HCT116 (cell line): ENCODE measurements at places on chromosomes 2 and 18. TPM values are rescaled to one million over a fixed set of nuclear protein-coding genes. Genes with fewer than 3 reads are reported as not detected.

GRCh38 chr2:5410991-5411700 is 281.0 kb upstream of the SOX11 start:
- DNase-seq, result no peak

GRCh38 chr2:72291059-72291458 is 143.4 kb upstream of the CYP26B1 start:
- DNase-seq, result no peak

- no peak for DNase-seq
Measured at GRCh38 chr2:109065391-109065734, 63.6 kb upstream of the SH3RF3 start.

DNA sequence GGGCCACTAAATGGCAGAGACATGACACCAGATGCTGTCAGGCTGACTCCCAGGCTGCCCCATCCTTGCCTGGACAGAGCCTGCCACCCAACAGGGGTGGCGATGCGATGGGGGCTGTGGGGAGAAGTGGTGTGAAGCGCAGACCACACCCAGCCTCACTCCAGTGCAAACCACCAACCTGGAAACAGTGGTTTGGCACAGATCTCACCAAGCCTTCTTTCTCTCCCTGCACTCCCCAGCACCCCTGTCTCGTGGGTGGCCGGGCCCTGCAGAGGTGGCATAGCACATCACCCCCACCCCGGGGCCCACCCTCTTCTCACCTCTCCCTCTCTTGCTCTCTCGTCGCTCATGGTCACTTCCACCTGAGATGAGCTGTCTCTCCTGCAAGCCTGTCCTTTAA is 32.6 kb downstream of the CIB4 start:
- DNase-seq, result no peak

DNA sequence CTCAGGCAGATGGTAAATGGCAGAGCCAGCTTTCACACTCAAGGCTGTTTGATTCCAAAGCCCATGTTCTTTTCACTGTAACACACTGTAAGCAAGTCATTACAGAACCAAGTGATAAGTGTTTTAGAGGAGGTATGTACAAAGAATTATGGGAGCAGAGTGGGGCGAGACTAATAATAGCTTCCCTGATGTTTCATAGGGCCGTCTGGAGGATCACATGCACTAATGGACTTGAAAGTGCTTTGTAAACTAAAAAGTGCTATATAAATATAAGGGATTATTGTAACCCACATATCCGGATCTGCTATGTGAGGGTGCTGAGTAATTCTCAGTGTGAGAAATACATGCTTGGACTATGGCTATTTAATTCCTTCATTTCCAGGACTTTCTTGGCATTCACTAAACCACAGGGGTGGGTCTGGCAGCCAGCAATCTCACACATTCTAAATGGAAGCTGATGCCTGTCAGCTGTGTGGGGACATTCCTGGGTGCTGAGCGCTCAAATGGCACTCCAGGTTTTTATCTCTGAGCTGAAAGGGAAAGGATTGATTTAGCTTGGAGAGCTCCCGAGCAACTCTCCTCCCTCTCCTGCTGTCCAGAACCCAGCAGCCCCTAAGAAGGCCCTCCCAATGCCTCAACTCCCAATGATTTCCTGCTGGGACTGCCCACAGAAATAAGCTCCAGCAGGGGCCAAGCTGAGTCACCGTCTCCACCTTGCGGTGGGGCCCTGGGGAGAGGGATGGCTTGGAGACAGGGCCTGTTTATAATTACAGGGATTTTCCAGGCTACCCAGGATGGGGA is 222.8 kb downstream of the SOX11 start:
- no peak for DNase-seq

Gene KCNF1
- total RNA-seq, result 0.52 TPM
